Stromal cell of bone marrow (primary cell): ENCODE measurements at places on chromosomes 2 and 18.

GRCh38 chr2:100589527-100589926 lies 26.7 kb downstream of the PDCL3 start:
- DNase-seq: no peak

GRCh38 chr2:152046940-152047339 lies 51.9 kb downstream of the CACNB4 start:
- no peak for DNase-seq

GRCh38 chr18:76568731-76569130 lies 73.7 kb upstream of the ZNF516 start:
- DNase-seq: no peak

DNA sequence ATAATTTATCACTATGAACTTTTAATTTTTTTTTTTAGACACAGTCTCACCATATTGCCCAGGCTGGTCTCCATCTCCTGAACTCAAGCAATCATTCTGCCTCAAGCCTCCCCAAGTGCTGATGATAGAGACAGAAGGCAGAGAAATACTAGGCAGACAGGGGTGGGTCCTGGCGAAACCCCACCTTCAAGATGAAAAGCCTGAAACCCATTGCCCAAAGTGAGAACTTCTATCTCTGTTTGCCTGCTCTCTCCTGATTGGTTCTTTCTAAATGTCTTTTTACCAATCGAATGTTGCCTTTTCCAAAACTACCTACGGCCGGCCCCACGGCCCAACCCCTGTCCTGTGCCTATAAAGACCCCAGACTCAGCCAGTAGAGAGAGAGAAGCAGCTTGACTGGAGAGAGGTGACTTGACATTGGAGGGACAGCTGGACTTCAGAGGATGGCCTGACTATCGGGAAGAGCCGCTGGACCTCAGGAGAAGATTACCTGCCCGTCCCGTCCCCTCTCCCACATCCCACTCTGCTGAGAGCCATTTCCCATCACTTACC lies 21.9 kb downstream of the PRKD3 start:
- no peak for DNase-seq

- no peak for DNase-seq
Measured at GRCh38 chr2:231037731-231038482, 584 bp downstream of the C2orf72 start.

DNA sequence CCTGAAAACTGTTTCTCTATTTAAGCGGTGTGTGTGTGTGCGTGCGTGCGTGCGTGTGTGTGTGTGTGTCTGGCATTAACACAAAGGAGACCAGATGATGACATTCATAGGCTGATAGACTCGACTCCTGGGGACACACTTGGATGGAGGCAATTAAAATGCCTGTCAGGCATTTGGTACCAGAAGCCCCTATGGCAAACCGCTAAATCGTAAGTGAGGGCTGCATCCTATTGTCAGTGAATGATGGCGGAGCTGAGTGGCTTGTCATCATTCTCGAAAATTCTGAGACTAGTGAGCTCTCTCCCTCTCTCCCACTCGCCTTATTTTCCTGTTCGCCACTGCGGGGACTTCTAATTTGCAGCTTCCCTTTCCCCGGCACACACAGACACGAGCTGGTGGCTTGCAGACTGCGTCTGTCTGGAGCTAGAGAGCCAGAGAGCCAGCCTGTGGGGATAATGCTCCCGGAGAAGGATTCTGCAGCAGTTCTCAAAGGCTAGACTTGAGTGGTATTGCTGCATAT lies 155.4 kb downstream of the MAP2 start:
- DNase-seq: peak; percentile 4

DNA sequence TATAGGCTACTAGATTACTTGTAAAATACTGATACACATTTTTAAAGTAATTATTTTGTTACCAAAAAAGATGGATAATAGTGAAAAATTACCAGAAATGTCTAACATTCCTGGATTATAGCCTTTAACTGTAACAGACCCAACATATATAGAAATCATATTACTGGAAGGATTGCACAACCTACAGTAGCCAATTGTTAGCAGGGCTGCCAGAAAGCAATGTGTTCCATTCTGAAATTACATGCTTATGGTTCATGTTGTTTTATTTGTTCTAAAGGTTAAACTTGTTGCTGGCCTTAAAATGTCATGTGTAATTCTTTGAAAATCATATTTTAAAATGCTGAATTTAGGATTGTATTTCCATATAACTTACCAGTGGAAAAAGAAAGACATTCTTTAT lies 793.6 kb upstream of the ACVR2A start:
- peak; percentile 25 for DNase-seq

DNA sequence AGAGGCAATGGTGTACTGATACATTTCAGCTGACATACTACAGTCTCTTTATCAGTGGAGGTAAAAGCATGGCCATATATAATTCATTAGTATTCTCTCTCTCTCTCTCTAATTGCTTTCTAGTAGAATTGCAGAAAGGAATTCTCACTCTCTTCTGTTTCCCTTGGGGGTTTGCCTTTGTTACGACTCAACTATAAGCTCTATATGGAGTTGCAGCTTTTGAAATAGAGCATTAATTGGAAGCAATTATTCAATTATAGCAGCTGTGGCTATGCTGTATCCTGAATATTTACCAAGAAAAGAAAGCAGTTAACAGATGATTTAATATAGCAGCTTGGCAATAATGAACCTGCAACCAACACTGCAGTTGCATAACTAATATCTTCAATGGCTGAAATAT lies 132.7 kb upstream of the STON1 start:
- no peak for DNase-seq

DNA sequence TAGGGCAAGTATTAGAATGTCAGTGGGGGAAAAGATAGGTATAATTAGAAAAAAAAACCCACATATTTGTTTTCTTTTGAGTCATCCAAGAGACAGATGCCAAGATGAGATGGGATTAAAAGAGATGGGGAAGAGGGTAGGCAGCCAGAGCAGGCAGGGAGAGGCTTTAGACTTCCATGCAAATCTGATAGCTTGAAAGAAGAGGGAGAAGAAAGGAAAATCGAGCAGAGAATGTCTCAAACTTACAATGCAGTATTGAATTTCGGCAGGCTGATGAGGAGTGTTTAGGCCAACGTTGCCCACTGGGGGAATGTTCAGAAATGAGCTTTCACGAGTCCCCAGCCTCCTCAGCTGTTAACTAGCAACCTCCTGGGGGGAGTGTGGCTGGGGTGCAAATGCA lies 91.3 kb downstream of the SPATS2L start:
- no peak for DNase-seq

DNA sequence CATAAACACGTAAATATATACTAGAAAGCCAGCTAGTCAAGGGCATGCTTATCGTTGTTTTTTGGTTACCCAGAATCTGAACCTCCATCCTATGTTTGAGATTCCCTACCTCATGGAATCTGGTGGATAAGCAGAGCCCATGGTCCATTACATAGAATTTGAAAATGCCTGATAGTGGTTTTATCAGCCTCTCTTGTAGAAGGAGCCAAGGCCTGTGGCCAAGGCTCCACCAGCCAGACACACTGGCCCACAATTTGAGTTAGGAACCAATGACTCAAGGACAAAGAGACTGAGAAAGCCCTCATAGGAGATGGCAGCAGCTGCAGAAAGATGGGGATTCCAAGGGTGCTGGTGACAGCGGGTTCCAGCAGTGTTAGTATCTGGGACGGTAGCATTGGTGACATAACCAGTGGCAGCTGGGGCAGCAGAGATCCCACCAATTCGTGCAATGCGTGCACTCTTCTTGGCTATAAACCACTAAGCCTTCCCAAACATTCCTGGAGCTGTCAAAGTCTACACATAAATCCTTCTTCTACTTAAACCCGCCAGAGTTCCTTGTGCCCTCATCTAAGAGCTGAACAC lies 51.2 kb upstream of the RMDN2 start:
- DNase-seq: no peak

DNA sequence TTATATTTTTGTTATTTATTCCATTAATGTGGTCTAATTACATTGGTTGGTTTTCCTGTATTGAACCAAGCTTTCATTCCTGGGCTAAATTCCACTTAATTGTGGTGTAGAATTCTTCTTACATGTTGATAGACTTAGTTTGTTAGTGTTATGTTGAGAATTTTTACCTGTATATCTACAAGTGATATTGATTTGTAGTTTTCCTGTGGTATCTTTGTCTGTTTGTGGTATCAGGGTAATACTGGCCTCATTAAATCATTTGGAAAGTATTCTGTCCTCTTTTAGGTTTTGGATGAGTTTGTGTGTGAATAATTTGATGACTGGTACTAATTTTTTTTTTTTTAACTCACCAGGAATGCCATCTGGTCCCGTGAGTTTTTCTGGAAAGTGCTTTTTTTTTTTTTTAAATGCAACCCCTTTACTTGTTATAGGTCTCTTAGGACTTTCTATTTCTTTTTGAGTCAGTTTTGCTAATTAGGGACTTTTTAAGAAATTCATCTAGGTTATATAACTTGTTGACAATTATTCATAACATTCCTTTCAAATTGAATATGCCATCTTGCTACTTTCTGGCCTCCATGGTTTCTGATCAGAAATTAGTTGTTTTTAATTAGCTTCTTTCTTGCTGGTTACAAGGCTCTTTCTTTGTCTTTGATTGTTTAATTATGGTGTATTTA lies 232.8 kb downstream of the CCDC85A start:
- DNase-seq: no peak

DNA sequence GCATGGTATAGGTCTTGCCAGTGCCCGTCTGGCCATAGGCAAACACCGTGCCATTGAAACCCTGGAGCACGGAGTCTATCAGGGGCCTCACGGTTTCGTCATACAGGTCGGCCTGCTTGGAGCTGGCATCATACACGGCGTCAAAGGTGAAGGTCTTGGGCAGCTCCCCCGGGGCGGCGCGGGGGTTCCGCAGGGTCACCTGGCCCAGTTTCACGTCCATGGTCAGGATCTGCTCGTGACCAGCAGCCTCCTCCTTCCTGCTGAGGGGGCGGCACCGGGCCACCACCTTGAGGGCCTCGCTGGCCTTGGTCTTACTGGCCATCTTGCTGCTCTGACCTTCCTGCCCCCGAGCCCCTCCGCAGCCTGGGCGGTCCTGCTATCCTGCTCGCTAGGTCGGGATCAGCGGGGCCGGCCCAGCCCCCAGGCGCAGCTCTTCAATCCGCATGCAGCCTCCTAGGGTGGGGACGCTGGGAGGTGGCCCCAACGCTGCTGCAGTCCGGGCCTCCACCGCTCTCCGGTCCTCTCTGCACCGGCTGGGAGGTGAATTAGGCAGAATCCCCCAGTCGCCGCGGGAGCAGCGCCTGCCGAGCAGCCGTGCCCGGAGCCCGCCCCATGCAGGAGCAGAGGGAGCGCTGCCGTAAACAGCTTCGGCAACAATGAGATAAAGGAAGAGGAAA lies 563 bp downstream of the KIF3C start:
- no peak for DNase-seq

DNA sequence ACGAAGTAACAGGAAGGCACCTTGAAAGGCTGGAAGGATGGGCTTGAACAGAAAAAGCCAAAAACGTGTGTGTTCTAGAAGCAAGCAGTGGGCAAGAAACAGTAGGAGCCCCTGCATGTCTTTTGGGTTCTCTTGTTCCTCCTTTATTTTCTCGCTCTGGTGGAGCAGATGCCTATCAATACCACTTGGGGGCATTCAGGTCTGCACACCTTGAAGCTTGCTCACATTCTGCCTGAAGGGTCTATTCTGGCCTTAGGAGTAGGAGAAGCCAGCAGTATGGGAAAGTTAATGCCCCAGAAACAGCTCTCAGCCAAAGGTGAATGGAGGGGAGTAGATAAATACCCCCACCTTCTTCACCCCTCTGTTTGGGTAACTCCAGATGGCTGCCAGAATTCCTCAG lies 204.5 kb downstream of the TXNL1 start:
- no peak for DNase-seq

GRCh38 chr2:41886757-41887156 lies 161.1 kb upstream of the PKDCC start:
- no peak for DNase-seq

DNA sequence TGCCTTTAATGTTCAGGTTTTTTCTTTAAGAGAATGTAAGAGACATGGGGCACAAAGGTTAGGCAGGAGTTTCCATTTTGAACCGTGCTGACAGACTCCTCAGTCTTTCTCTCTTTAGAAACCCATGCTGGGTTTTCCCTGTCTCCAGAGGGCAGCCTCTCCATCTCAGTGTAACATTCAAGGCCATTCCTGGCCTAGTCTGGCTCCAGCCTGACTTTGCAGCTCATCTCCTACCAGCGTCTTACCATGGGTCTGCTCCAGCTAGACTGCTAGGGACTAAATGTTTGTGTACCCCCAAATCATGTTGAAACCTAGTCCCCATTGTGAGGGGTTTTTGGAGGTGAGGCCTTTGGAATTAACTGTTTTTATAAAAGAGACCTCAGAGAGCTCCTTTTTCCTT lies 9.8 kb upstream of the CLIP4 start:
- DNase-seq: no peak

- no peak for DNase-seq
Measured at GRCh38 chr2:160984426-160985077, 175.7 kb upstream of the TANK start.

DNA sequence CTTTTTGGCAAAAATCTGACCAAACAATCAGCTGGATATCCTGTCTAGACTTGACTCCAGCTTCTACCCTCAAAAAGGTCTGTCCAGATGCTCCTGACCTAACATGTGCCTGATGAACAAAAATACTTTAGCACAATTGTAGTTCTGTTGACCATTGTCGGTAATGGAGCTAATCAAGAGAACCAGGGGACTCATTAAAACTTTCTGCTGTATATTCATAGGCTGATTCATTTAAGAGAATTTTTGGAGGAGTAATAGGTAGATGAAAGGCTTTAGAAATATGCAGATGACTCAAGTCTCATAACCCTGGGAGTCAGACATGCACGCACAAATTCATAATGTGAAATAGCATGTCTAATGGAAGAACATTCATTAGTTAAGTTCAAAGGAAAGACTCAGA lies 514.2 kb downstream of the TXNL1 start:
- peak; percentile 67 for DNase-seq

DNA sequence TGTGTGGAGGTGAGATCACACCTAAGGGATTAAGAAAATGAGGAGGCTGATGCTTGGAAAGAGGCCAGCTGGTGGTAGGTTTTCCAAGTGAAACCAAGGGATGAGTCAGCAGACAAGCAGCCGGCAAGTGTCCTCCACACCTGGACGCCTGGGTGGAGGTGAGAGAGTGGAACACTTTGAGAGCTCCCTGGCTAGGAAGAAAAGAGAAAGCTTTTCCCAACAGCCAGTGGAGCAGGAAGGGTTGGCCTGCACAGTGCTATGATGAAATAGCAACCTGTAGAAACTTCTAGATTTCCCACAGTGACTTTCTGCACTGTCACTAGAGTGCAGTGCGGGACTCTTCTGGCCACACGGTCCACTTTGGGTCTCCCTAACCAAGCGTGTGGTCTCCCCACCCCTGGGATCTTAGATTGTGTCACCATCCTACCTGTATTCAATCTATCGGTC lies 19.6 kb upstream of the IL37 start:
- DNase-seq: no peak

DNA sequence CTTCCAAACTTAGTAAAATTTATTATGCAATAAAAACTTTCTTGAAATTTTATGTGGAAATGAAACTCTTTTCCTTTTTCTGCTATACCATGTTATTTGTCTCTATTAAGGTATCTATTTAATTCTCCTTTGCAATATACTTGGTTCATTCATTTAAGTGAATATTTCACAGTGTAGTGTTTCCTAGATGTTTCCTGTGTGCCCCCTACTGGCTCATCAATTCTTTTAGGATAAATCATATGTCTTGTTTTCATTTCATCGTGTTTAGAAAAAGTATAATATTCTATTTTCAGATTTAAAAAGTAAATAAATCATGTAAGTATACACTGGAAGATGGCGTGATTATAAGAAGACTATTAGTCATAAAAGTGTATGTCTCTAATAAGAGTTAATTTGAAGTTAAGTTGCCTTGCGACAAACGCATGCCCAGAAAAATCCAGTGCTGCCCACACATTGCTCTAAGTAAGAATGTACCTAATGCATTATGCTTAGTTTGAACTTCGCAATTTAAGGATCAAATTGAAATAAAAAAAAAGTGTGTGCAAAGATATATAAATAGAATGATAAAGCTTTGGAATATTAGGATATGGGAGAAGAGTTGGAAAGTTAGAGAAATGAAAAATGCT lies 525.4 kb downstream of the KCNJ3 start:
- no peak for DNase-seq
